ENCODE measurements at places on chromosomes 1 and 21.
A peak's percentile ranks its signal among the peaks of the same experiment; 100 is the strongest.

DNA sequence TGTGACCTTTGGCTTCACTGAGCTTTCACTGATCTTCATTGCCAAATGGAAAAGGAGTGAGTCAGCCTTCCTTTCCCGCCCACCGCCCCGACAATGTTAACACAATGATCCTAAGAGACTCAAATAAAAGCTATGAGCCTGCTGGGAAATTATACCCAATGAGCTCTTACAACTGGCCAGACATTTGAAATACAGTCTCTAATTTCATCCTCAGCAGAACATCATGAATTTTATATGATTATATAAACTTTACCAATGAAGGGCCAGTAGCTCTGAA is 252.5 kb downstream of the SIPA1L2 start:
- no peaks in the 10 kb centered on the region for H3K27me3 ChIP-seq
- H3K4me3 ChIP-seq, result no peak overlapping the region
- H3K27ac ChIP-seq, result no peak overlapping the region
- no peaks in the 10 kb centered on the region for H3K4me1 ChIP-seq
- no peaks in the 10 kb centered on the region for H3K36me3 ChIP-seq

GRCh38 chr1:116514708-116515525 is 55.9 kb downstream of the CD58 start:
- peak overlapping the region; percentile 70 for H3K27ac ChIP-seq
- peak; percentile 68 for DNase-seq
- no peak overlapping the region for H3K4me3 ChIP-seq
- H3K27me3 ChIP-seq, result no peaks in the 10 kb centered on the region

- peak overlapping the region; percentile 74 for H3K4me3 ChIP-seq
- no peaks in the 10 kb centered on the region for H3K36me3 ChIP-seq
- H3K27ac ChIP-seq, result peak overlapping the region; percentile 79
- no peak for DNase-seq
These were observed 364 bp upstream of the BCAR3 start for GRCh38 chr1:93681989-93682412.

DNA sequence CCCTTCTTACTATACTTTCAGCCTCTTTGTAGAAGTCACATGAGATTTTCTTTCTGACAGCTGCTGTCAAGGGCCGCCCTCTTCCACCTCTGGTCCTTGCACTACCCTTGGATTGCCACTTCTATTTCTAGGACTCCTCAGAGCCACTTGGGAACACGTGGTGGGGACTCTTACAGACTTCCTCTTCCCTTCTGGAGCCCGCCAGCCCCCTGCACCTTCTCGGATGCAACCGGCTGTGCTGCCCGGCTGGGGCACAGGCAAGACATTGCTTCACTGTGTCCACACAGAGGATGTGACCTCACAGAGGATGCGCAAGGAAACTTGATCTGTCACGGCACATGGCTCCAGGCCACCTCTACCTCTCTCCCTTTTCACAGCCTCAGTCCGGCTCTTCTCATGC is 2.4 kb upstream of the IKBKE start:
- DNase-seq, result peak; percentile 38
- H3K4me3 ChIP-seq, result no peak overlapping the region
- peaks cover 4% of the 10 kb centered on the region for H3K4me1 ChIP-seq
- H3K27ac ChIP-seq, result peak overlapping the region; percentile 32

DNA sequence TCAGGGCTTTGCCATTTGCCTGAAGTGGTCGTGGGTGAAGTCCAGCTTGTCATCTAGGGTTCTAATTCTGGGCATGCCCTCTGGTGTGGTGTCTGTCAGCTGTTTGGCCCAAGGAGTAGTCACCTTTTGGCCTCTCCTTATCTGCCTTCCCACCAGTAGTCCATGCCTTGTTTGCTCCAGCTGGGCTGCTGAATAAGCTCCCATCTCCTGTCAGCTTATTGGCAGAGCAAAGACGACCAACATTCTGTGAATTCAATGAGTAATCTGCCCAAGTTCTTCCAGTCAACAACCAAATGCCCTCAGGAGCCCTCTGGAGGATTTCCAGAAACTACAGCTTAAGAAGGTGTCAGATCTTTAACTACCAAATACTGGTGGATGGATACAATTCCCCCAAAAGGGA is 7.0 kb downstream of the BCAN start:
- H3K27me3 ChIP-seq, result no peaks in the 10 kb centered on the region
- H3K4me1 ChIP-seq, result no peaks in the 10 kb centered on the region
- H3K4me3 ChIP-seq, result no peak overlapping the region
- H3K27ac ChIP-seq, result no peak overlapping the region
- H3K36me3 ChIP-seq, result no peaks in the 10 kb centered on the region
- no peak for DNase-seq

DNA sequence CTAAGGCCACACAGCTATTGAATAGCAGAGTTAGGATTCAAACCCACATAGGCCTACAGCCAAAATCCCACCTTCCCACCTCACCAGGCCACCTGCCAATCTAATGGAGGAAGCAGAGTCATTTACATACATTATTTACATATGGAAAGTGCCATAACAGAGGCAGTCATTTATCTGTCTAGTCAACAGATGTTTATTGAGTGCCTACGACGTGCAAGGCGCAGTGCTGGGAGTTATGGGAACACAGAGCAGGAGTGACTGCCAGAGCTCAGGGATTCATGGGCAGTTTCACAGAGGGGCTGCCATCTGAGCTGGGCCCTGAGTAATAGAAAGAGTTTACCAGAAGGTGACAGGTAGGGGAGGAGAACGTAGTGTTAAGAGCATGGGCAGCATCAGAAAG is 10.3 kb upstream of the PADI6 start:
- H3K4me3 ChIP-seq, result no peak overlapping the region
- no peaks in the 10 kb centered on the region for H3K4me1 ChIP-seq
- H3K27ac ChIP-seq, result no peak overlapping the region
- DNase-seq, result no peak
- no peaks in the 10 kb centered on the region for H3K27me3 ChIP-seq

DNA sequence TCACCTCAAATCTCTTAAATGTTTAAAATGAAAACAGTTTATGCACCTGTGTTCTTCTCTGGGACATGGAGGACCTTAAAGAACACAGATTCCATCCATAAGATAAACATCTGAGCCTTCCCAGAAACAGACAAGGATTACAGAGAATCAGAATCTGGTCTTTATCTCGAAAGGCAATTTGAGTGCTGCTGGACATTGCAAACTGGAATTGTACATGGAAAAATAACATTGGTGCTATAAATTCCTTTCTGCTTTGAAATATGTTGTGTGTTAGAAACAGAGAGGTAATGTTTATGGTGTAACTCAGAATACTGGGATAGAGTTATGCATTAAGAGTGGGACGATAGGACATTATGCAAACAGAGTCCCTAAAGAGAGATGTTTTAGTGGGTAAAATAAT is 6.6 kb upstream of the DDR2 start:
- H3K4me3 ChIP-seq, result no peak overlapping the region
- H3K4me1 ChIP-seq, result no peaks in the 10 kb centered on the region
- no peak overlapping the region for H3K27ac ChIP-seq
- no peaks in the 10 kb centered on the region for H3K36me3 ChIP-seq

DNA sequence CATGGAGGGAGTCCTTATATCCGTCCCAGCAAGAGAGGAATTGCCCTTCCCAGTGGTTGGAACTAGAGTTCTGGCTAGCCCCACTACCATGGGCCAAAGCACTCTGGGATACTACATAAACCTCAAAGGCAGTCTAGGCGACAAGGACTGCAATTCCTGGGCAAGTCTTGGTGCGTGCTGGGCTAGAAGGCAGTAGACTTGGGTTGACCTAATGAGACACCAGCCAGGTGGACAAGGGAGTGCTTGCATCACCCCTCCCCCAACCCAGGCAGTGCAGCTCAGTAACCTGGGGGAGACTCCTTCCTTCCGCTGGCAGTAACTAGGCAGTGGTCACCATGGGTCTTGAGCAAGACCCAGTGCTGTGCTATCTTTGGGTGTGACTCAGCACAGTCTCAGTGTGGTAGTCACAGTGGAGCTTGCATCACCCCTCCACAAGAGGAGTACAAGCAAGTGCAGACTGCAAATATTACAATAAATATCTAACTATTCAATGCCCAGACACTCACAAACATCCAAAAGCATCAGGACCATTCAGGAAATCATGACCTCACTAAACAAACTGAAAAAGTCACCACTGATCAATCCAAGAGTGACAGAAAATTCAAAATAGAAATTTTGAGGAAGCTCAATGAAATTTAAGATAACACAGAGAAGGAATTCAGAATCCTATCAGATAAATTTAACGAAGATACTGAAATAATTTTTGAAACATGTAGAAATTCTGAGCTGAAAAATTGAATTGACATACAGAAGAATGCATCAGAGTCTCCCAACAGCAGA is 84.7 kb upstream of the LYPLAL1 start:
- DNase-seq, result no peak
- no peak overlapping the region for H3K27ac ChIP-seq
- H3K36me3 ChIP-seq, result no peaks in the 10 kb centered on the region
- no peak overlapping the region for H3K4me3 ChIP-seq
- no peaks in the 10 kb centered on the region for H3K27me3 ChIP-seq

- no peaks in the 10 kb centered on the region for H3K27me3 ChIP-seq
- peak overlapping the region; percentile 81 for H3K27ac ChIP-seq
- peak overlapping the region; percentile 74 for H3K4me3 ChIP-seq
- H3K36me3 ChIP-seq, result no peaks in the 10 kb centered on the region
- H3K4me1 ChIP-seq, result peaks cover 63% of the 10 kb centered on the region
These were observed 759 bp downstream of the AMPD2 start for GRCh38 chr1:109620401-109620791.

- no peaks in the 10 kb centered on the region for H3K36me3 ChIP-seq
- H3K4me1 ChIP-seq, result no peaks in the 10 kb centered on the region
- no peaks in the 10 kb centered on the region for H3K27me3 ChIP-seq
- DNase-seq, result no peak
These were observed 40.5 kb downstream of the SLC5A9 start for GRCh38 chr1:48263041-48263440.

GRCh38 chr1:118158924-118159323 is 26.1 kb downstream of the SPAG17 start:
- no peak overlapping the region for H3K4me3 ChIP-seq
- H3K27ac ChIP-seq, result no peak overlapping the region
- H3K36me3 ChIP-seq, result no peaks in the 10 kb centered on the region
- DNase-seq, result no peak
- H3K4me1 ChIP-seq, result no peaks in the 10 kb centered on the region

DNA sequence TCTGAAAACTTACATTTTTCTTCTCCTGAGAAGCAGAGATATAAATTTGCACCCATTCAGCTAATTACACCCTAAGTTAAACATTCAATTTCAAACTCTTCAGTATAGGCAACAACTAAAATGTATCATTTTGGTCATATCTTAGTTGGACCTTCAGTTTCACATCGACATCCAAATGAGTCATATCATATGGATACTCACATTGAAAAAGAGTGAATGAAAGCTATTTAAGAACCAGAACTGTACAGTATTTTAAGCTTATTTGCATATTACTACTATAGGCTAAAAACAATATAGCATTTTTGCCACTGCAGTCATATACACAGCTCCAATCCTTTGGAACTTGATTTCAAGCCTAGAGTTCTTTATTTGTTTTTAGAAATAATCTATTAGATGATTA is 33.6 kb downstream of the USP25 start:
- H3K4me1 ChIP-seq, result peaks cover 21% of the 10 kb centered on the region
- DNase-seq, result no peak
- H3K27me3 ChIP-seq, result no peaks in the 10 kb centered on the region
- no peaks in the 10 kb centered on the region for H3K36me3 ChIP-seq

DNA sequence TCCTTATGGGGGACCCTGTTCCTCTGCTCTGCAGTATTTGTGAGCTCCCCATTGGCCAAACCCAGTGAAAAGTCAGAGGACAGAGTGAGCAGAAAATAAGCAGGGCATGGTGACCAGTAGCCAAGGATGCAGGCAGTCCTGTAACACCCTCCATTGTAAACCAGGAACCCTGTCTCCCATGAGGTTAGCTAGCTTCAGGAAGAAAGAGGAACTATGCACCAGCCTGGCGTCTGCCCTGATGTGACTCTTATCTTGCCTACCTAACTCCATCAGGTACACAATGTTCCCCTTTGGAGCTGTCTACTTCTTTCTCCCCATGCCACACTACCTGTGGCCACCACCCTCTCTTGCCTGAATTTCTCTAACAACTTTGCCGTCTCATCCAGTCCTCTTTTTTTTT is 119.2 kb downstream of the LRIG2 start:
- H3K4me3 ChIP-seq, result no peak overlapping the region
- H3K4me1 ChIP-seq, result no peaks in the 10 kb centered on the region
- H3K36me3 ChIP-seq, result no peaks in the 10 kb centered on the region
- no peak for DNase-seq
- H3K27ac ChIP-seq, result no peak overlapping the region

GRCh38 chr1:193614817-193615216 is 428.4 kb upstream of the B3GALT2 start:
- no peak for DNase-seq
- H3K4me1 ChIP-seq, result no peaks in the 10 kb centered on the region
- H3K4me3 ChIP-seq, result no peak overlapping the region
- H3K36me3 ChIP-seq, result no peaks in the 10 kb centered on the region
- H3K27me3 ChIP-seq, result no peaks in the 10 kb centered on the region

DNA sequence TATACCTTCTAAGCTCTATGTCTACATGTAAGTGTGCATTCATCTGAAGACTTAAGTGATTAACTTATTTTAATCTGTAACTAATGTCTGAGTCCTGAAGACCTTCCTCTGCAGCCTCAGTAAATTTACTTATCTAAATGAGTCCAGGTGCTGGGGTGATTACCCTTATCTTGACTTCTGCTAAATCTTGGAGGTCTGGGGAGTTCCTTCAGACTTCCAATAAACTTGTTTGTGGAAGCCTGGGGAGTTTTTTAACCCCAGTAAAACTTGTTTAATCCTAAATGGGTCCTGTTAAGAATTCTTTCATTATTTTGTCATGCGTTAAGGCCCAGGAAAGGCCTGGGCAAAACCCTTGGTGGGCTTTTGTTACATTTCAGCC is 37.0 kb downstream of the RSPH1 start:
- no peak overlapping the region for H3K4me3 ChIP-seq
- no peaks in the 10 kb centered on the region for H3K27me3 ChIP-seq
- H3K36me3 ChIP-seq, result no peaks in the 10 kb centered on the region

GRCh38 chr1:9901148-9902059 is 8.7 kb downstream of the CTNNBIP1 start:
- H3K36me3 ChIP-seq, result no peaks in the 10 kb centered on the region
- H3K4me3 ChIP-seq, result no peak overlapping the region
- peaks cover 5% of the 10 kb centered on the region for H3K4me1 ChIP-seq
- no peaks in the 10 kb centered on the region for H3K27me3 ChIP-seq
- peak; percentile 66 for DNase-seq

- no peaks in the 10 kb centered on the region for H3K4me1 ChIP-seq
- no peaks in the 10 kb centered on the region for H3K27me3 ChIP-seq
- no peaks in the 10 kb centered on the region for H3K36me3 ChIP-seq
- no peak overlapping the region for H3K4me3 ChIP-seq
These were observed 7.0 kb downstream of the IL12RB2 start for GRCh38 chr1:67314696-67315095.

DNA sequence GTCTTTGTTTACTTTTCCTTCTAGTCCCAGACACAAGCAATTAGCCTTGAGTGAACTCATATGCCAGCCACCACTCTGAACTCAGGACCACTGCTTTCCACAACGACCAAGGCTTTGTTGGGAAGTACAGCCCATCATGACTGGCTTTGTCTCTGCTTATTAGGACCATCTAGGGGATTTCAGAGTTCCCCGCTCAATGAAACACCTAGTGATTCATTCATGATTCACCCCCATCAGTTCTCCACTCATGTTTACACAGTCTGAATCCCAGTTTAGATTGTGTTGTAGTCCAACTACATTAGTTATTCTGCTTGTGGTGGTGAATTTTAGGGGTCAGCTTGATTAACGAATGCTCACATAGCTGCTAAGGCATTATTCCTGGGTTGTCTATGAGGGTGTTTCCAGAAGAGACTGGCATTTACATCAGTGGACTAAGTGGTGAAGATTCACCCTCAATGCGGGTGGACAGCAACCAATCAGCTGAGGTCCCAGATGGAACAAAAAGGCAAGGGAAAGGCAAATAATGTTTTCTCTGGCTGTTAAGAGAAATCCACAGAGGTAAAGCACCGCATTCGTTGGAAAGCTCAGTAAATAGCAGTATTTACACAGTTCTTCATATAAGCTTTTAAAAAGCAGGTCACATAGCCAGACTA is 122.7 kb downstream of the RGS21 start:
- no peaks in the 10 kb centered on the region for H3K4me1 ChIP-seq
- H3K4me3 ChIP-seq, result no peak overlapping the region
- H3K27ac ChIP-seq, result no peak overlapping the region
- no peaks in the 10 kb centered on the region for H3K36me3 ChIP-seq
- no peaks in the 10 kb centered on the region for H3K27me3 ChIP-seq

Measured in Peyer's patch (tissue), 4 donors.